ENCODE measurements at places on chromosomes 1 and 21.

DNA sequence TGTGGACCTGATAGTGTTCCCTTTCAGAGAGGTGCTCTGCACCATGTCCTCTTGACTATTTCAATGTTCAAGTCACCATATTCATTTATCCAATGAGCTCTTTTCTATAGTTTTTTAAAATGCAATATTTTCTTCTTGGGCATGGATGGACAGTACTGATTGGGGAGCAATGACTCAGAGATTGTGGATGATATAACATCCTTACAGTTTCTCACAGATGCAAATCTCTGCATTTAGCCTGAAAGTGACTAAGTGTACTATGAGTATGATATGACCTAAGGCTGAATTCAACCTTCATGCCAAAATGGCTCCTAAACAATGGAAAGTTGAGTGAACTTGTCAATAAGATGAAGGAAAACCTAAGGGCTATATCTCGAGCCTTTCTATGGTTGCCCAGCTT, 36.5 kb downstream of the C4BPA start:
- DNase-seq, result no peak

DNA sequence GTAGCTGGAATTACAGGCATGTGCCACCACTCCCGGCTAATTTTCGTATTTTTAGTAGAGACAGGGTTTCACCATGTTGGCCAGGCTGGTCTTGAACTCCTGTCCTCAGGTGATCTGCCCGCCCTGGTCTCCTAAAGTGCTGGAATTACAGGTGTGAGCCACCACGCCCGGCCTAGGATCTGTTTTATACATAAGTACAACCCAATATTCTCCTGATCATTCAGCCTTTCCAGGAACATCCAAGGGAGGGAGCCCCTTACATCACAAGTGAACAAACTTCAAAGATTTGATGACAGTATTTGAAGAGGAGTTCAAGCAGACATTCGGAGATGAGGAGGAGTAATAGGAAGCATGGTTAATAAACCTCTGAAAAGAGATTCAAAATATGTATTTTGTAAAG, 54.9 kb upstream of the RAB3GAP2 start:
- DNase-seq, result no peak

- DNase-seq, result peak; percentile 51
Measured at GRCh38 chr1:222654849-222655248, 37.0 kb downstream of the MIA3 start.

DNA sequence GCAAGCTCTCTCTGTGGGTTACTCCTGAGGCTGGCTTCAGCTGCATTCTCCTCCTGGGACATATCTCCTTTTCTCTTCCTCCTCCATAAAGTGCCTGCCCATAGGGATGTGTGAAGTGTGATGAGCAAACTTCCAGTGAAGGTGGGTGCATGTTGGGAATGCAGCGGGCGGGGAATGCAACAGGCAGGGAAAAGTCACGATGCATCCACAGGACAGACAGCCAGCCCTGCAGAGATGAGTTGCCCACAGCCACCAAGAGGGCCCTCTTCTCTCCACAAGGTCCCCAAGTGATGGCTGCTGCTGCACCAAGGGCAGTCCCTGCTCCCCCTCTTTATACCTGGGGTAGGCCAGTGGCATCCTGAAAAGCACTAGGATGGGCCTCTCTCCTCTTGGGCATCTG, 33.6 kb upstream of the RNF187 start:
- no peak for DNase-seq

DNA sequence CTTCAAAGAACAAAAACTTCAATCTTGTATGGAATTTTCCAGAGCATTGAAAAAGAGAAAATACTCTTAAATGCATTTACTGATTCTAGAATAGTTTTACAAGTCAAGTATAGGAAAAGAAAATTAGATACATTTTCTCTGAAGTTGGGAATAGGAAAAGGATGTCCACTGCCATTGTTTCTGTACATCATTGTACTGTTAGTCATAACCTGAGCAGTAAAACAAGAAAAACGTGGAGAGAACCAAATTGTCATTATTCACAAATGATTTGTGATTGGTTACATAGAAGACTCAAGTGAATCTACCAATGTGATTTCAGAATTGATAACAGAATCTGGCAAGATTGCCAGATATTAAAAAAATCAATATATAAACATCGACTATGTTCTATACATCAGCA, 27.4 kb downstream of the PRKACB start:
- no peak for DNase-seq

DNA sequence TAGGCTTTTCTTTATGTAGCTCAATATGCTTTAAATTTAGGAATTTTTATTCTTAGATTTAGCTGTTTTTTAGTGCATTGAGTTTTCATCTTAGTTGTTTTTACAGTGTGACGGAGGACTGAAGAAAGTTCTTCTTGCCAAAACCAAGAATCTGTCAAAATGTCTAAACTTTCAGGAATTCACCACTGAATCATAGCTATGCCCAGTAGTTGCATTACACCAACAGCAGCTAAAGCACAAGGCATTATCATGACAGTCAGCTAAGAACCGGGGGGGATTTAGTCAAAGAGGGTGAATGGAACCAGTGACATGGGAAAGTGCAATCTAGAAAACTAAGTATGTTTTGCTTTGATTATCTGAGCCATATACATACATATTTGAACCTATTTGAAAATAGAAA, 6.5 kb upstream of the C1orf146 start:
- DNase-seq, result no peak

DNA sequence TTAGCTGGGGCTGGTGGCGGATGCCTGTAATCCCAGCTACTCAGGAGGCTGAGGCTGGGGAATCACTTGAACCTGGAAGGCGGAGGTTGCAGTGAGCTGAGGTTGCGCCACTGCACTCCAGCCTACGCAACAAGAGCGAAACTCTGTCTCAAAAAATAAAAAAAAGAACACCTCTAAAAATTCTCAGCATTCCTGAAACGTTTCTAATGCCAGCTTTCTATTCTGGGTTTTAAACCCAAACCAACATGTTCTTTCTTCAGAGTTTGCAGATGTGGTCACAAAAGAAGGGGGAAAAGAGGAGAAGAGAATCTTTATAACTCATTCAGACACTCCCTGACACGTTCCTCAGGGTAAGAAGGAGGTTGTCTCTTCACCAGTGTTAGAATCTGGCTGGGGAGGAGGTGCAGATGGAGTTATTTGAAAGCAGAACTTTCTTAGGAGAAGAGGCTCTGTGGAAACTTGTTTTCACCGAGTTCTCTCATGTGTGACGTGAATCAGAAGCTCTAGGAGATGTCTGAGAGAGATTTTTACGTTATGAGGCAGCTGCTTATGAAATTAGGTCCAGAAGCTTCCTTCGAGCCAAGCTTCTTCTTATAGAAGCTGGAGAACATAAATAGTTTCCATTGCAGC, 17.8 kb upstream of the CNR2 start:
- no peak for DNase-seq

- no peak for DNase-seq
Measured at GRCh38 chr21:44067011-44067839, 40.0 kb upstream of the PWP2 start.

DNA sequence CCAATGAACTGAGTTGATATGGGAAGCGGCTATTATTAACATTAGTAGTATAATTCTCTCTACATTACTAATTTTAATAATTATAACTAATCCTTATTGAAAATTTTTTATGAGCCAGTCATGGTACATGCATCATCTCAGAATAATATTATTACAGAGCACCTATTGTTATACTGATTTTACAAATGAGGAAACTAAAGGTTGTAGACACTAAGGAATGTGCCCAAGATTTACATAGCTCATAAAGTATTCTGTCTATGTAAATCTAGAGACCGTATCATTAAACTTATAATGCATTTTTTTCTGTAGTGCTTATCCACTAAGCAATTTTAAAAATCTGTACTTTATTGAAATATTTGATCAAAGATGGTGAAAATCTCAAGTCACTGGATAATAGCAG, 825.9 kb downstream of the PLA2G4A start:
- DNase-seq, result no peak

DNA sequence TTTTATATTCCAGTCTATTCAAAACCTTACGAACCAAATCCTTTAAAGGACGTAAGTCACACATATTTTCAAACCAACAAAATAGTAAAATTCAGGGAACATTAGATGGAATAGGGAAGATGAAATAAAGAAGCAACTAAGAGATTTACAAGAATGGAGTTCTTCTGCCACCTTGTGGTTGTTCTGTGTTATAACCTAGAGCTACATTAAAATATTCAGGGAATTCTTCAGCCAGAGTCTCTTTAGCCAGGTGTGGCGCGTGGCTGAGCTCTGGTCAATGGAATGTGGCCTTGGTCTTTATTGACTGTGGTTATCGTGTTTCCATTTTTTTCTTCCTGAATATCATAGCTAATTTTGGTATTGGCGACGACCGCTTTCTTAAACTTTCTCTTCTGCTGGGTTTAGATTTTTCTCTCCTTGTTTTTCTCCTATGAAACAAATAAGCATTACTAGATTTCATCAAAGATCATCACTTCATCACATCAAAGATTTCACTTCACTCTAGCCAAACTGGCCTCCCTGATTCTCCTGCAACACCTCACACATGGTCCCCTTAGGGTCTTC, 221.3 kb downstream of the MRPL39 start:
- DNase-seq, result no peak

DNA sequence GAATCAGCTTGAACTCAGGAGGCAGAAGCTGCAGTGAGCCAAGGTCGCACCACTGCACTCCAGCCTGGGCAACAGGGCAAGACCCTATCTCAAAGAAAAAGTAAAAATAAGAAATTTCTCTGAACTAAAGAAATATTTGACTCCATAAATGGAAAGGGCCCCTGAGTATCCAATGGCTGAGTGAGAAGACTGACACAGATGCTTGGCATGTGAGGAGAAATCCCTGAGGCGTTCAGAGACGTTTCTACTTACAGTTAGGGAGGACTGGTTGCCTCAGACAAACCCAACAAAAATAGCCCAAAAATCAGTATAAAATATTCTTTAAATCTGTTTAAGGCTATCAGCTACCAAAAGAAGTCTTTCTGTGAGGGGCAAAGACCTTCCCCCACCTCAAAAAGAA, 3.0 kb upstream of the SUMO3 start:
- DNase-seq, result no peak

DNA sequence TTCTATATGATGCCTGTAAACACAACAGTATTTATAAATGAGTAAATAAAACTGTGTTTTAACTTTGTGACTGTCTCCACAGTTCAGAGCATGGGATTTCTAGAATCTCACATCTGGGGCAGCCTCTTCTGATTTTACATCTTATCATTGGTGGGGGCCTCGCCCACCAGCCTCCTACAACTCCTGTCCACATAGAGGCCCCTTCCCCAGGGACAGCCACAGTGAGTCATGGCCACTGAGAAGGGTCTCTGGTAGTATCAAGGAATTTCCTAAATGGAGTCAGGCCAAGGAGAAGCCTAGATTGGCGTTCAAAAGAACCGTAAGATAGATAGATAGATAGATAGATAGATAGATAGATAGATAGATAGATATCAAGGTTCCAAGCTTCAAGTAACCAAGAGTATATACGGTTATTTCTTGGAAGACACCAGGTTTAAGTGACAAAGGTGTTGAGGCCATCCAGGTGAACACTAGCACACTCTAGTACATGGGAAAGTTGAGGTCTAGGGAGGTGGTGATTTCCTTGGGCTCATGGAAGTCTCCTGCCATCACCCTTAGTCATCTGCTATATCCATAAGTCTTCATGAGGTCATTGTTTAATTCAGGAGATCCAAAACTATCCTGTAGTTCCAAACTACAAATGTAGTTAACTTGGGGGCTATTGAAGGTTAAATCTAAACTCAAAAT, 121.6 kb downstream of the SYT2 start:
- DNase-seq, result no peak

GRCh38 chr1:153431928-153432327, 15.6 kb downstream of the S100A7A start:
- DNase-seq, result no peak

DNA sequence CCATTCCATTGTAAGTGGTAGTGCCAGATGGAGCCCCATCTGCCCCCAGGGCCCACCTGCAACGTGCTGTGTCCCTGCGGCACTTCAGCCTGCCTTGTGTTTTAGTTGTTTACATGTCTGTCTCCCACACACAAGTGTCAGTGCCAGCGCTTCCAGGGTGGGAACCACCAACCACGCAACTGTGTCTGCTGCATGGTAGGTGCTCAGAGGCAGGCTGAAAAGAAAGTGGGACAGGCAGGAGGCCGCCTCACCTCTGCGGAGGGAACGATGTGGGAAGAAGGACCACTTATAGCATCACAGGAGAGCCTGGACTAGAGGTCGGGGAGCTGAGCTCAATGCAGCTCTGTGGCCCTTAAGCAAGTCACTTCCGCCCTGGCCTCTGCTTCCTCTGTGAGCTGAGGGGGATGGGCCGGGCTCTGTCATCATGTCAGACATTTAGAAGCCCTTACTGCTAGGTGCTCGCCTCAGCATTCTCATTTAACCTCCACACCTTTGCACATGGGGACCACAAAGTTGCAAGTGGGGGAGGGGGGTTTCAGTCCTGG, 17.9 kb downstream of the SLC9A1 start:
- DNase-seq, result peak; percentile 50

DNA sequence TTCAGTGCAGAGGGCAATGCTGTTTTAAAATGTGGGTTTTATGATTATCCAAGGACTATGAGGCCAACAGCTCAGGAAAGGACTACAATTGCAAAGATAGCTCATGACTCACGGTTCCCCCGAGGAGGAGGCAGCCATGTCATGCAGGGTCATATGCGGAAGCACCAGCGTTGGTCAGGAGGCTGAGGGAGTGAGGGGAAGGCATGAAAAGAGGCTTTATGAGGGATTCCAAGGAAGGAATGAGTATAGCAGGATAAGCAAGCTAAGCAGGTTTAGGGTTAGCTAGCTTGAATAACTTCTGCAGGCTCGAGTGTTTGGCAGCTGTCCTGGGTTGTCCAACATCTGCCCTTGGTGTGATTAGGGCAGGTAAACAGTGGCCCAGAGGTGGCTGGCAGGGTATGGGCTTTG, 495.1 kb downstream of the SETD4 start:
- no peak for DNase-seq

DNA sequence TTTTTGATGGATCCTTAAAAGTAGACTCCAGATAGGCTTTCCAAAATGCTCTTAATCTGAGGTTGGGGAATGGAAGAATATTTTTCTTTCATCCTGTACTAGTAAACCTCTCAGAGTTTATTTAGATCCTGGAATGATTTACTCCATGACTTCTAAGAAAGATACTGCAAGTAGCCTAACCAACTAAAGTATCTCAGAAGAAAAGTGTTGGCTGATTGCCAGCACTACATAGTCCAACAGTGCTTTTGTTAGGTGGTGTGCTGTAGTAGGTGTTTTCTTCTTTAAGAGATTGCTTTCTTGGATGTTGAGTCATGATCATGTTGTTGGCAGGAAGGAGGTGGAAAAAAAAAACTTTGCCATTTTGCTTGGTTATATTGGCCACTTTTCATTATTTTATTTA, 119.8 kb downstream of the OSBPL9 start:
- no peak for DNase-seq

- no peak for DNase-seq
Measured at GRCh38 chr1:72442262-72442661, 159.9 kb upstream of the NEGR1 start.

DNA sequence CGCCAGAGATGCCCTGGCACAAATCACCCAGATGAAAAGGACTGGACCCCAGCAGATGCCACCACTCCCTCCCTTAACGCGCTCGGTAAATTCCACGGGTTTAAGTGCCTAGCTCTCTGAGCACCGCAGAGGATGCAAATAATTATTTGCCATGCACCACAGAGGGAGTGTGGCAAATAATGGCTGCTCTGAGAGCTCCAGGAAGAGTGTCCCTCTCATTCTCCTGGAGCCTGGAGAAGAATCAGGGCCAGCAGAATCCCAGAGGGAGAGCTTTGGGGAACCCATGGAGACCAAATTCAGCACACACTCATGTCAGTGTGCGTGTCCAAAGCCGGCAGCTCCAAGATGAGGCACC, 667 bp downstream of the HHIPL2 start:
- DNase-seq, result no peak

- no peak for DNase-seq
Measured at GRCh38 chr1:59498640-59499039, 201.7 kb downstream of the FGGY start.

Data from stimulated activated CD4-positive, alpha-beta T cell treated with anti-CD3 and anti-CD28 coated beads, TNF-alpha, amount 100 ng/mL, for 4 hours (primary cell).